ENCODE measurements at places on chromosomes 5 and 9. TPM values are rescaled to one million over a fixed set of nuclear protein-coding genes. Genes with fewer than 3 reads are reported as not detected.

DNA sequence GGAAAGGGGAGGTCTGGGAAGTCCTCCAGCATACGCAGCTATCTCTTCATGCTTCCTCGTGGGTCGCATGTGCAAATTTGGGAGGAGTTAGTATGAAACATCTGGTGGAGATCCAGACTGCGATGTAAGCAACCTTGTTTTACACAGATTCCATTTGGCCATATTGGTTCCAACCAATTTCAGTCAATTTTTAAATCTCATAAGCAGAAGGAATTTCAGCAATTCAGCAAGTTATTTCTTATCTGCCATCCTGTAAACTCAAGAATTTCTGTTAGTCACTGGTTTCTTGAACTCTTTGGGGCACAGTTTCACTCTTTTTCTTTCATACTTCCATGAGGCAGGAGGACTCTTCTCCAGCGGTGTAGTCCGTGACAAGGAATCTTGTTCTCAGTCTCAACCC is 130.4 kb upstream of the CLINT1 start:
- no peak for DNase-seq

- DNase-seq: no peak
Measured at GRCh38 chr5:95845391-95845790, 22.9 kb upstream of the GLRX start.

- no peak for DNase-seq
Measured at GRCh38 chr5:144040615-144041305, 129.7 kb downstream of the YIPF5 start.

DNA sequence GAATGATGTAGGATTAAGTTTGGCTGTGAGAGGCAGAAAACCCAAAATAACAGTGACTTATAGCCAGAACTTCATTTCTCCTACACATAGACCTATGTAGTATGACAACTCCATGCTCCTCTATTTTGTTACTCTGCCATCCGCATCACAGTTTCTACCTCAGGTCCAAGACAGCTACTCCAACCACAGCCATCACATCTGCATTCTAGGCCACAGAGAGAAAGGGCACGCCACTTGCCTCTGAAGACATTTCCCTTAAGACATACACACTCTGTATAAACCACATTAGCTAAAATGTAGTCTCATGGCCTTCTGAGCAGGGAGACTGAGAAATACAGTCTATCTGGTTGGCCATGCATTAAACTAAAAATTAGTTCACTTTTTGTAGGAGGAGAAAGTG is 10.0 kb downstream of the SPINK4 start:
- DNase-seq: no peak

PCDHB16 gene
- 0.22 TPM for total RNA-seq

All from lung microvascular endothelial cell (primary cell).